Lower leg skin (tissue), 4 donors: ENCODE measurements at places on chromosomes 4 and X.

GRCh38 chr4:145295547-145295946 lies 115.2 kb upstream of the OTUD4 start:
- DNase-seq: no peak

- no peak for DNase-seq
Observed at GRCh38 chrX:154429711-154430110, 1.2 kb downstream of the ATP6AP1 start.

- no peak for DNase-seq
Observed at GRCh38 chr4:72283357-72283756, 251.6 kb downstream of the NPFFR2 start.

- DNase-seq: no peak
Observed at GRCh38 chrX:9917861-9918260, 49.3 kb upstream of the CLDN34 start.

DNA sequence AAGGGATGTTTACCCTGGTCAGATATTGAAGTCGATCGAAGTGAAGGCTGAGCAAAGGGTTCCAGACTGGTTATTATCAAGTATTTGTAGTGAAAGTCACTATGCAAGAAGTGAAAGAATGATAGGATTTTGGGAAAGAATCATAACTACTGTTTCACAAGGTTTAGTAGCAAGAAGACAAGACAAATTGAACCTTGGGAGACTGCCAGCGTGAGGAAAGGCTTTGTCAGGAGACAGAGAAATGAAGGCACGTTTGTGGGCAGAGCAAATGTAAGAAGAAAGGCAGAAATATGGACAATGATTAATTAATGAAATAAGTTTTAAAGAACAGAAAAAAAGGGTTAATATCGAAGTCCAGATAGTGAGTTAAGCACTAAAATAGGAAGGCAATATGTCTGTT lies 456.8 kb downstream of the TRIML1 start:
- no peak for DNase-seq

- DNase-seq: no peak
Observed at GRCh38 chr4:123449780-123450179, 53.2 kb downstream of the SPRY1 start.

DNA sequence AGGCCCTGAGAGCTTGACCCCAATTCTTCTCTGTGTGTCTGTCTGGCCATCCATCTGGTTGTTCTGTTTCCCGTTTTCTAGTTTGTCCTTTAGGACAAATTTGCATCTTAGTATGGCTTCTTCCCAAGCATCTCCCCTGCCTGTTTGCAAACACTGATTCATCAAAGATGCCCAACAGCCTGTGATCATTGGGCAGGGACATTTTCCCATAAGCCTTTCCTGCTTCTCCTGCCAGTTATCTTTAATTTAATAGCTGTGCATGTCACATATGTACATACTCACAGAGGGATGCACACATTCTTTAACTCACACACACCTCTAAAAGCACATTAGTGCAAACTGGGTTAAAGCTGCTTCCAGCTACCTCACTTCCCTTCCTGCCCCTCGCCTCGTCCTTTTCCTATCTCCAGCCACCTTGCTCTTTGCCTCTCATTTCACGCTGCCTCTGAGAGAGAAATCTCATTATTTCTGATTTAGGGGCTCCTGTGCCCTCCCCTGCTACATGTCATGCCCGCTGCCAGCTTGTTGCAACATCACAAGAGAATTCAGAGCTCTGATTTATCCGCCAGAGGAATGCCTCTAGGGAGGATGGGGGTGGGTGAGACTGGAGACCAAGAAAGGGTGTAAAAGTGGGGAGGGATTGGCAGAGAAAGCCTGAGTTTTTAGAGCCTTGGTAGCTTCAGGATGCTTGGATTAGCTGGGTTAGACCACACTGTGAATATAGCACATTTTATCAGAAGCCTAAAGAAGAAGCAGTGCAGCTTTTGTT lies 100.6 kb downstream of the NHS start:
- no peak for DNase-seq
